ENCODE measurements at places on chromosomes 1 and 21.
A peak's percentile ranks its signal among the peaks of the same experiment; 100 is the strongest.

DNA sequence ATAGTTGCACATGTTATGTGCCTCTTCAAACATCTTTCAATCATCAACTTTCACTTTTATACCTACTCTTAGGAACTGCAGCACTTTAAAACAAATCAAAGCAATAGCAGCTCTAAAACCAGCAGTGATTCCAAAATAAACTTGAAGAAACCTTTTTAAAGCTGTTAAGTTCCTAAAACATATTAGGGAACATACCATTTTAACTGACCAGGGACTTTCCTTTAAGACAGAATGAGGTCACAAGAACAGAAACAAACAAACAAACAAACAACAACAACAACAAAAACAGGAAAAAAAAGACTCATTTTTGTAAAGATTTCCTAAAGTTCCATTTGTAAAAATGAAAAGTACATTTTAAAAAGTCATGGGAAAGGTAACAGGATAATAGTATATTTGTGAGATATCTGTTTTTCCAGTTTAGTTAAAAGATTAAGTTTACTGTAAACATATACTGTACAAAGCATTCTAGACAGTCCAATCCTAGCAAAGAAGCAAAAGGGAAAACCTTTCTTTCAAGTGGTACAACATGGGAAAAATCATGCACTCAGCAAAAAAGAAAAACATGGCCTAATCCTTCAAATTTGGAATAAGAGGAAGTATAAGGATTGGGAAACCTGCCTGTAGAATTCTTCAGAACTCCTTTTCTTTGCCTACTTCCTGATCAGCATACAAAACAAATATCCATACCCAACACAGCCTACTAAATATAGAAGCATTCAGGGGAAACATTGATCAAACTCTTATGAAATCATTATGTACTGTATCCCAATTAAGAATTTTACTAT is 45.5 kb downstream of the EPS15 start:
- no peak for DNase-seq

GRCh38 chr1:23913212-23913880 is at the start of gene CNR2:
TSS of gene CNR2 (minus strand) at chr1:23913362. CDS start at chr1:23875617, 37,745 bp downstream.
- DNase-seq = peak; percentile 77

GRCh38 chr1:213571843-213572242 is 415.9 kb upstream of the PROX1 start:
- DNase-seq = no peak

- DNase-seq = no peak
Observed at GRCh38 chr1:110547017-110547416, 28.0 kb upstream of the KCNA10 start.

GRCh38 chr1:160058087-160058486 is 11.9 kb downstream of the KCNJ10 start:
- no peak for DNase-seq

DNA sequence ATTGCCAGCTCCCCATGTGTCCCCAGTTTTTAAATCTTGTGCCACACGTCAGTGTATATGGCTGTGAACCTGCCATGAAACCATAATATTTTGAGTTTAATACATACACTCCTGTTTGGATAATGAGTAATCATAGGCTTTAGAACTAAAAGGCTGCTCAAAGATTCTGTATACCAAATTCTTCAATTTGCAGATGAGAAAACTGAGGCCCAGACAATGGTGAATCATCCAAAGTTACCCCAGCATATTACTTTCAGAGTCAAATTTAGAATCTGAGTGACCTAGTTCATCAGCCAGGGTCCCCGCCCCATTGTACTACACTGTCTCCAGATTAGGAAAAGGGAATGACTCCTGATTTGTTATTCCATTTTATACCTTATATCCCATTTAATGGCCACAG is 224.6 kb downstream of the FGGY start:
- no peak for DNase-seq

- DNase-seq = no peak
Observed at GRCh38 chr21:28419811-28420210, 572.9 kb downstream of the LTN1 start.

DNA sequence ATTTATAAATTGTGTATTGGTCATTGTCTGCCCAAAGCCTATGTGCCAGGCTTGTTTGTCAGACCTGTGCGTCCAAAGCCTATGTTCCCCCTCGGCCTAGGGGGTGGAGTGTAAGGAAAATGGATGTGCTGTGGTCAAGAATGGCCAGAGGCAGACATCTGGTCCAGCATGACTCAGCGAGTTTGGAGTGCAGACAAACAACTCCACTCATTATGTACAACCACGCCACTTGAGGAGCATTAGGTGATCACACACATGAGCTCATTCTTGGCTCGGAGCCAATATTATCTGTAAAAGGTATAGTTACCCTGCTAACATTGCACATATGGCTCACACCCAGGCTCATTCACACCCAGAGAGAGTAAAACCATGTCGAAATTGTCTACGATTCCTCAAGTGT is 1047.6 kb upstream of the ADGRL4 start:
- DNase-seq = no peak

- DNase-seq = no peak
Observed at GRCh38 chr1:59100708-59101374, 196.1 kb upstream of the FGGY start.

GRCh38 chr1:226454349-226454748 is 46.5 kb upstream of the PARP1 start:
- DNase-seq = no peak

DNA sequence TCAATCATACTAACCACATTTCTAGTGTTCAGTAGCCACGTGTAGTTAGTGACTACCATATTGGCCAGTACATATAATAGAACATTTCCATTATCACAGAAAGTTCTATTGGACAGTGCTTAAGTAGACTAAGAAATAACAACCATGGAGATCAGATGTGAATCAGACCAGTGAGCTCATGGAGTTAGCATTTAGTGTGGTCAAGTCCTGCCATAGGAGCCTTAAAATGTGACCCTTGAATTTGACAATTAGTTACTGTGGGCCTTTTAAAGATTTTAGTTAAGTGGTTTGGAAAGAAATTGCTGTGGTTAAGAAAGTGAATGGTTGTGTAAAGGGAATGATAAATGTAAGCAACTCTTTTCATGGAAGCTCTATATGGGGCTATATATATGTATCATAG is 123.4 kb downstream of the POU2F1 start:
- no peak for DNase-seq

DNA sequence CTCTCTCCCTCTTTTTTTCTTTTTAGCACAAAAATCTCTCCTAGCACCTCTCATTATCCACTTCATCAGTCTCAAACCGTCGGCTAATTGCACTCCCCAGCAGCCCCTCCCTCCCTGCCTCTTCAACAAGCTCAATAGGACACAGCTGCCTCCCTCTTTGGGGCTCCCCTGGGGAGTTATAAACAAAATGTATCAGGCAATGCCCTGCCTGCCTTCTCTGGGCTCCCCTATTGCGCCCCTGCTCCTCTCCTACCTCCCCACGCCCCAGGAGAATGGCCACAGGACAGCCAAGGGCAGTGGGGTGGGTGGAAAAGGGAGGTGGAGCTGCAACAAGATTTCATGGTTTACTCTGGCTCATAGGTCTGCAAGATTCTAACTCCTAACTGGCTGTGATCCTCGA is 147.1 kb upstream of the GRIK3 start:
- no peak for DNase-seq

GRCh38 chr21:10272216-10272615 is 249.2 kb upstream of the TPTE start:
- no peak for DNase-seq

DNA sequence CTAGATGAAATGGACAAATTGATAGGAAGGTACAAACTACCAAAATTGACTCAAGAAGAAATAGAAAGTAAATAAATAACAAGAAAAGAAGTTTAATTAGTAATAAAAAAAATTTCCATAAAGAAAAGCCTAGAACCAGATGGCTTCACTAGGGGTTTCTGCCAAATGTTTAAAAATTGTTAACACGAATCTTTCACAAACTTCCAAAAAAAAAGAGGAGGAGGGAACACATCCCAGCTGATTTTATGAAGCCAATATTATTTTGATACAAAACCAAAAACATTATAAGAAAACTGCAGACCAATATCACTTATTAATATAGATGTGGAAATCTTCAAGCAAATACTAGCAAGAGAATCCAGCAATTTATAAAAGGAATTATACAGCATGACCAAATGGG is 89.5 kb downstream of the COLGALT2 start:
- DNase-seq = no peak

DNA sequence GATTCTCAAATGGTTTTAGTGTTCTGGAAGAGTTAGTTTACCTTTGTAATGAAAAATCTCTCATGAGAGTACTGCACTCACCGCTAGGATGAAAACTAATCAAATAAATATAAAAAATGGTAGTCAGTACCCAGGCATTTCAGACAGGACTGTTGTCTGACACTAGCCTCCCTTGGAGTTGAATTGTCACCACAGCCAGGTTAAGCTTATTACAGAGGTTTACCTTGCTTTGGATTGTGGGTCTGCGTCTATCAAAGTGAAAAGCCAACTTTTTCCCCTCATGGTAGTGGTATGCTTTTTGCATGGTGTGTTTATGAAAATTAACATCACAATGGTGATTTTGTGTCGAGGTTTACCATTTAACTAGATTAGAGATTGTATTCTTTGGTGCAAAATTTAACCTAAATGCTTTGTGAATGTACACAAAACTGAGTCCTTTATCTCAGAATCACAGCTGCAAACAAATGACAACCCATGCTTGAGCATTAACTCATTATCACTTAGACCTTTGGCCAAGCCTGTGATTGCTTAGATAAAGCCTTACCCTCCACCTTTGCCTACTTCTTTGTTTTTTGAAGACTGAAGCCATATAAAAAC is 20.1 kb downstream of the RAP1A start:
- DNase-seq = no peak

- DNase-seq = no peak
Observed at GRCh38 chr21:38351961-38352521, 95.2 kb downstream of the KCNJ15 start.

DNA sequence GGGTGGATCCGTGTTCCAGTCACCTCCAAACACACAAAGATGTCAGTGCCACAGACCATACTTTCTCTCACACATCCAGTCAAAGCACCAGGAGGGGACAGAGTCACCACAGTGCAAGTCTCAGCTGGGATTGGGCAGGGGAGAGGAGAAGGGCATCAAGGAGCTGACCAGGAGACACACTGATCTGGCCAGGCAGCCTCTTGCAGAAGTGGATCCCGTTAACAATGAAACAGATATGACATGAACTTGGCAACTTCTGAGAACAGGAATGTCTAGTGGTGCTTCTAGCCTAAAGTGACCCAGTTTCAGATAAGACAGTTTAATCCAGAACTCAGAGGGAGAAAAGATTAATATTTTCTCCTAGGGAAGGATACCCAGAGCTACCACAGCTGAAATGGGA is 71.0 kb downstream of the HIVEP3 start:
- no peak for DNase-seq

GRCh38 chr21:35217504-35218060 is 168.5 kb upstream of the RUNX1 start:
- no peak for DNase-seq

- peak; percentile 51 for DNase-seq
Observed at GRCh38 chr1:39490596-39491145, 765 bp upstream of the BMP8A start.

GRCh38 chr1:212045981-212046380 is 10.4 kb downstream of the DTL start:
- no peak for DNase-seq

DNA sequence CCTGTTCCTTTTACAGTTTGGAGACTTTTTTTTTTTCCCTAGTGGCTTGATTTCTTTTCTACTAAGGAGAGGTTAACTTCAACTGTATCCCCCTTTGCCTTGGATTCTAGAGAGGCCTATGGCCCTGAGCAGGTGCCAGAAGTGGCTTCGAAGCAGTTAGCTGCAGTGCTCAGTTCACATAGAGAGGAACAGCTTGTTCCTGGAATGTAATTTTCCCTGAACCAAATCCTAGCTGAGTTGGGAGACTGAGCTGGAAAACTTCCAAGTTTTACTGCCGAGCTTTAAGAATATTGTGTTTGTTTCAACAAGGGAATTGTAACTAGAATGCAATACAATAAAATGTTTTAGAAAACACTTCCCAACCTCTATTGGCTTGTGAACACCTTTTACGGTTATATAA is 17.5 kb downstream of the RD3 start:
- DNase-seq = no peak

GRCh38 chr1:59900640-59901039 is 25.9 kb downstream of the CYP2J2 start:
- no peak for DNase-seq

- no peak for DNase-seq
Observed at GRCh38 chr1:232036181-232036933, 409.8 kb downstream of the DISC1 start.

DNA sequence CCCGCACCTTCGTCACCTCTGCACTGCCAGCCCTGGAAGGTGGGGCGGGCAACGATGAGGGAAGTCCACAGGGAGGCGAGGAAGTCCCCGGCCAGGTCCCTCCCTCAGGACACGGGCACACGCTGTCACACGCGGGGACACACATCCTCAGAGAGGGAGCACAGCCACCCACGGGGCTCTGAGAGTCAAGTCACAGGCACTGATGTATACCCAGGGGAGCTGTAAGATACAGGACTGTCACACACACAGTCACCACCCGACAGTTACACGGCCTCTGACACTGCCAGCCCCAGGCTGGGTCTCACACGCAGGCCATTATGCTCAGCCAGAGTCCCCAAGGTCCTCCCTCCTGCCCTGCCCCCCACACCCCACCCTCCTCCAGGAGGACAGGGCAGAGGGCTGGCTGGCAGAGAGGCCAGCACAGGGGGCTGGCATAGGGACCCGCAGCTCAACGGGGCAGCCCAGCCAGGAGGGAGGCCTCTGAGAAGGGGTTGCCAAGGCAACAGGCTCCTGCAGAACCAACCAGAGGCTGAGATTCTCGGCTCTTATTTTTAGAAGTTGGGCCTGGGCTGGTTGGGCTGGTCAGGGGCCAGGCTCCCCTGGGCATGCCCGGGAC is 17.7 kb upstream of the ADGRB2 start:
- no peak for DNase-seq

DNA sequence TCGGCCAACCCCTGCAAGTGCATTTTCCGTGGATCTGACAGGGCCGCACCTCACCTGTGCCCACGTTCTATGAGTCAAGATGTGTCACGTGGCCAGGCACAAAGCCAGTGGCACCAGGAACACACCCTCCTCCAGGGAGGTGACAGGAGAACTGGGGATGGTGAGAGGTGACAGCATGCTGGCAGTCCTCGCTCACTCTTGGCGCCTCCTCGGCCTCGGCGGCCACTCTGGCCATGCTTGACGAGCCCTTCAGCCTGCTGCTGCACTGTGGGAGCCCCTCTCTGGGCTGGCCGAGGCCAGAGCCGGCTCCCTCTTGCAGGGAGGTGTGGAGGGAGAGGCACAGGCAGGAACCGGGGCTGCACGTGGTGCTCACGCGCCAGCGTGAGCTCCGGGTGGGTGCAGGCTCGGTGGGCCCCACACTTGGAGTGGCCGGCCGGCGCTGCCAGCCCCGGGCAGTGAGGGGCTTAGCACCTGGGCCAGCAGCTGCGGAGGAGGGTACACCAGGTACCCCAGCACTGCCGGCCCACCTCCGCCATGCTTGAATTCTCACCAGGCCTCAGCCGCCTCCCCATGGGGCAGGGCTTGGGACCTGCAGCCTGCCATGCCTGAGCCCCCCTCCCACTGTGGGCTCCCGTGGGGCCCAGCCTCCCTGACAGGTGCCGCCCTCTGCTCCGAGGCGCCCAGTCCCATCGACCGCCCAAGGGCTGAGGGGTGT is 11.6 kb upstream of the TTC34 start:
- no peak for DNase-seq

GRCh38 chr21:45950740-45951515 is 30.6 kb upstream of the COL6A1 start:
- DNase-seq = no peak

GRCh38 chr1:64039390-64039926 is 164.0 kb upstream of the UBE2U start:
- no peak for DNase-seq

- no peak for DNase-seq
Observed at GRCh38 chr21:39882151-39882838, 15.1 kb downstream of the PCP4 start.
